ENCODE measurements at places on chromosomes 4 and X.
A peak's percentile ranks its signal among the peaks of the same experiment; 100 is the strongest.

DNA sequence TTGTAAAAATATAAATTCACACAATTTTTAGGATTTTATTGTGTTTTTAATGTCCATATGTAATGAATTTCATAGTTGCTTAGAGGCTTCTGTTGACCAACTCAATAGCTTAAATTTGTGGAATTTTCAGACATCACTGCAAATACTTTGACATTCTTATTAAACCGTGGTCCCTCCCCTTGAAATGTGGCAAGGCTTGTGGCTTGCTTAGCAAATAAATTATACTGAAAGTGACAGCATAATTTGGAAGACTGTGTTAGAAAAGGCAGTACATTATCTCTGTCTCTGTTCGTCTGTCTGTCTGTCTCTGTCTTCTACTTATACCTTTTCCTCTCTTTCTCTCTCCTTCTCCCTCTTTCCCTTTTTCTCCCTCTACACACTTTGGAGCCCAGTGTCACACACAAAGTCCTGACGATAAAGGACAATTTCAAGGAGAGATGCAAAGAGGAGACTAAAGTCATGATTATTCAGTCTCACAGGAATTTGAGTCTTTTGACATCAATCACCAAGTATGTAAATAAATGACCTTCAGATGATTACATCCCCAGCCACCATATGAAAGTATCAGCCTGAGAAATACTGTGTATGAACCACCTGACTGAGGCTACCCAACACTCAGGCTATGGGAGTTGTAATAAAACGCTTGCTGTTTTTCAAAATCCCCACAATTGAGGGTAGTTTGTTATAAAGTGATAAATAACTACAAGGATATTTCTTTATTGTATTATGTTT, 21.0 kb upstream of the UGT2B7 start:
- no peak for DNase-seq

DNA sequence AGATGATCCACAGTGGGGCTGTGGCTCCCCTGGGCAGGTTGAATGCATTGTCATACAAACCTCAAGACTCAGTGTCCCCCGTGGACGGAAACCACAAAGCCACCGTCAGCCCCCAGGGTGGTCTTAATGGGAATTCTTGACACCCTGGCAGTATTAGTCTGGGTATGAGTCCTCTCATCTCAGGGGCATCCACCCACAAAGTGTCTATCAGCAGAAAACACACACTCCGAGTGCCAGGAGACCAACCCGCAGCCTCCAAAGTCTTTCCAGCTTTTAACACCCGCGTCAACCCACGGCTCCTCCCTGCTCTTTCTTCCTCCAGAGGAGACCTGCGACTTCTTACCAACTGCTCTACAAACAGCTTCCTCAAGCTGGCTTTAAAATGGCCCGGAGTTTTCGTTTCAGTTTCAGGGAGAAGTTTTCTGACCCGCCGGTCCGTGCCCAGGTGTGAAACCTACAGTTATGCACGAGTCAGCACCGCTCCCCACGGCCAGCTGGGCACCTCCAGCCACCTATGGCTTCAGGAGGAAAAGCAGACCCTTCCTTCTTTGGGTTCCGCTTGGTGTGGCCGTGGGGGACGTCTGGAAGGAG, 14.4 kb upstream of the ASMTL start:
- DNase-seq = peak; percentile 41

DNA sequence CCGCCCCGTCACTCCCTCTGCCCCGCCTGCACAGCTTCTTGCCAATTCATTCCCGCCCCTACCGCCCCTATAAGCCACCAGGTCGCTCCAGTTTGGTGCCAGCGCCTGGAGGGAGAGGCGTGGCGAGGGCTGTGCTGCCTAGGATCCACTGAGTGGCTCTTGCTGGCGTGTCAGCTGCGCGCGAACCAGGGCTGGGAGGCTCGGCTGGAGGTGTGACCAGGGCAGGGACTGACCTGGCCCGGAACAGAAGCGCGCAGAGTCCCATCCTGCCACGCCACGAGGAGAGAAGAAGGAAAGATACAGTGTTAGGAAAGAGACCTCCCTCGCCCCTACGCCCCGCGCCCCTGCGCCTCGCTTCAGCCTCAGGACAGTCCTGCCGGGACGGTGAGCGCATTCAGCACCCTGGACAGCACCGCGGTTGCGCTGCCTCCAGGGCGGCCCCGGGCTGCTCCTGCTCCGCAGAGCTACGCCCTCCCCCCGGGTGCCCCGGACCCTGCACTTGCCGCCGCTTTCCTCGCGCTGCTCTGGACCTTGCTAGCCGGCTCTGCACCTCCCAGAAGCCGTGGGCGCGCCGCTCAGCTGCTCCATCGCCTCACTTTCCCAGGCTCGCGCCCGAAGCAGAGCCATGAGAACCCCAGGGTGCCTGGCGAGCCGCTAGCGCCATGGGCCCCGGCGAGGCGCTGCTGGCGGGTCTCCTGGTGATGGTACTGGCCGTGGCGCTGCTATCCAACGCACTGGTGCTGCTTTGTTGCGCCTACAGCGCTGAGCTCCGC, at the start of gene GPR78:
TSS of gene GPR78 (plus strand) at position 72 of the 773 bp plus-strand sequence. CDS start at position 663, 591 bp downstream.
- DNase-seq = no peak

- DNase-seq = no peak
Measured at GRCh38 chr4:78706302-78706701, 69.8 kb upstream of the BMP2K start.

GRCh38 chr4:76895619-76896018, 2.3 kb downstream of the SOWAHB start:
- no peak for DNase-seq

DNA sequence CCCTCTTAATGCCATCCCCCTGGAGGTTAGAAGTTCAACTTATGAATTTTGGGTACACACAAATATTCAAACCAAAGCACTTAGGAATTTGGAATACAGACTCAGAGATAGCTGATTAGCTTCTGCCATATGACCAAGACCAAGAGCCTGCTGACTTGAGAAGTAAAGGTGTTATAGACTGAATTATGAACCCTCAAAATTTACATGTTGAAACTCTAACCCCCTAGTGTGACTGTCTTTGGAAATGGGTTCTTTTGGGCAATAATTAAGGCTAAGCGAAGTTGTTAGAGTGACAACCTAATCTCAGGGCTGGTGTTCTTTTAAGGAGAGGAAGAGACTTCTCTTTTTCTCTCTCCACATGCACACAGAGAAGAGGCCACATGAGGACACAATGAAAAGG, 151.2 kb downstream of the COX18 start:
- no peak for DNase-seq

GRCh38 chr4:81021981-81022380, 8.5 kb upstream of the BMP3 start:
- no peak for DNase-seq

GRCh38 chrX:29143356-29143755, 556.1 kb downstream of the IL1RAPL1 start:
- DNase-seq = no peak

DNA sequence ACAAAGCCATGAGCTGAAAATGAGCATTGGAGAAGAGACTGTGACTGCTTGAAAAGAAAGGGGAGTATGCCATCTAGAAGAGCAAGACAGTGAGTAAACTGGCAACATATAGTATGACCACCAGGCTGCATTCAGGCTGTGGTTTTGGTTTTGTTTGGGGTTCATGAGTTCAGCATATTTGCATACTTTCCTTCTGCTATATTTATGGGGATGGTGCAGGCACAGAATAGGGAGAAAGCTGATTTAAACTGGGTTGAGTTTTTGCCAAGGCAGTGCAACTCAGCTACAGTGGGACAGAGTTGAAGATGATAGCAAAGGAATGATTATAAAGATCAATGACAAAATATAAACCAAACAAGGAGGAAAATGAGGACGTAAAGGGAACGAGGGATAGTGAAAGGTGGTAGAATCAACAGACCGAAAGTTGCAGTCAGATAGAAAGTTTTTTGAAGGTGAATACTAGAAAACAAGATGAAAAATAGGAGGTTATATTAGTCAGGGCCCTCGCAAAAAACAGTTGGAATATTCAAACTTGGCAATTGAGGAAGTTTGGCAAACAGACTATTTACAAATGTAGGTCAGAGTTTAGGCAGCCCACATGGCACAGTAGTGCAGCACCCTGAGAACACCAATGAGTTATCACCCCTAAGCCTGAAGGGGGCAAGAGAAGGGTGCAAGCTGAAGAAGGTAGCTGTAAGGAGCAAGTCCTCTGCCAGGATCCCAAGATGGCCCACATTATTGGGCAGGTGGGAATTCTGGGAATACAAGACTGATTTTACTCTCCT, 114.8 kb upstream of the MAP9 start:
- DNase-seq = no peak

DNA sequence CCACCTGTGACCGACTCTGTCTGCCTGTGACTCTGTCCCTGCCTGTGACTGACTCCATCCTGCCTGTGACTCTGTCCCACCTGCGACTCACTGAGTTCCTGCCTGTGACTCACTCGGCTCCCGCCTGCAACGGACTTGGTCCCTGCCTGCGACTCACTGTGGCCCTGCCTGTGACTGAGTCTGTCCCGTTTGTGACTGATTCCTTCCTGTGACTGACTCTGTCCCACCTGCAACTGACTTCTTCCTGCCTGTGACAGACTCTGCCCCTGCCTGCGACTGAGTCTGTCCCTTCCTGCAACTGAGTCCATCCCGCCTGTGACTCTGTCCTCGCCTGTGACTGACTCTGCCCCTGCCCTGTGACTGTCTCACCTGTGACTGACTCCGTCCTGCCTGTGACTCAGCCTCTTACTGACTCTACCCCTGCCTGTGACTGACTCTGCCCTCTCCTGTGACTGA, 9.6 kb upstream of the UVSSA start:
- peak; percentile 41 for DNase-seq

- no peak for DNase-seq
Measured at GRCh38 chr4:31917334-31917733, 1197.2 kb downstream of the PCDH7 start.

- DNase-seq = no peak
Measured at GRCh38 chr4:24373704-24374103, 210.7 kb downstream of the DHX15 start.

GRCh38 chr4:38677441-38677840, 13.4 kb downstream of the KLF3 start:
- DNase-seq = no peak

- DNase-seq = no peak
Measured at GRCh38 chrX:101078716-101079598, at the start of gene TMEM35A. TMEM35A (plus strand) TSS chrX:101078879; CDS start chrX:101079003, 124 bp downstream.

GRCh38 chr4:100113096-100113495, 77.2 kb downstream of the DDIT4L start:
- DNase-seq = no peak

GRCh38 chrX:43882294-43882681, at the start of gene MAOB:
MAOB (minus strand) TSS chrX:43882450; CDS start chrX:43882299, 151 bp downstream.
- peak; percentile 80 for DNase-seq

DNA sequence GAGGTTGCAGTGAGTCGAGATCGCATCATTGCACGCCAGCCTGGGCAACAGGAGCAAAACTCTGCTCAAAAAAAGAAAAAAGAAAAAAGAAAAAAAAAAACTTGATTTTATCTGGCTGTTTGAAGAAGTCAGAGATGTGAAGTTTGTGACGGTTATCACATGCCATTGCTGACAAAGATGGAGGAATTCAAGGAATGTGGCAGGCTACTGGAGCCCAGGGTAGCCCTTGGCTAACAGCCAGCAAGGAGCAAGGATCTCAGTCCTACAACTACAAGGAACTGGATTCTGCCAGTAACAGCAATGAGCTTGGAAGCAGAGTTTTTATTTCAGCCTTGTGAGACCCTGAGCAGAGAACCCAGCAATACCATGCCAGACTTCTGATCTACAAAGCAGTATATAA, 24.3 kb upstream of the TET2 start:
- DNase-seq = no peak

GRCh38 chrX:139691493-139691842, 16.5 kb downstream of the MCF2 start:
- DNase-seq = no peak

DNA sequence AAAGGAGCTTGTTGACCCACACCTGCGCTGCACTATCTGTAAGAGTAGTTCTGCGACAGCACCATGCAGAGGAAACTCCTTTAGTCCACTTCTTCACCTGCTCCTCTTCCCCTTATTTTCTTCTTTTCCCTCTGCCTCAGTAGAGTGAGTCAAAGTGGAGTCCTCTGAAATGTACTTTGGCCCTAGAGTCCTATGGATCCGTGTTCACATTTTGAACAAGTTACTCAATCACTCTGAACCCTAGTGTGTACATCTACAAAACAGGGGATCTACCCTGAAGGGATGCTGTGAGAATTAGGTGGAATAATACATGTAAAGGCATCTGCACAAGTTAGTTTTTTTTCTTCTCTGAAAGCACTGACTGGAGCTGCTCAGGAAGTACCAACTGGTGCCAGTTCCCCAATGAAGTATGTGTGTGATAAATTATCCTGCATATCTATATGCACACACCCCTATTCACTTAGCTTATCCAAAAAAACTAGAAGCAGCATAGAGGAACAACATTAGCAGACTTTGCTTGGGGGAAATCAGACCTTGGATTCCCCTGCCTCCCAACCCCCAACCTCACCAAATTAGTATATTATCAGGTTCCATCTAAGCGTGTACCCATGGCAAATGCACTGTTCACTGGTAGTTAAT, 118.5 kb upstream of the FAM9C start:
- DNase-seq = no peak

GRCh38 chrX:13257223-13258051, 62.4 kb downstream of the ATXN3L start:
- no peak for DNase-seq

DNA sequence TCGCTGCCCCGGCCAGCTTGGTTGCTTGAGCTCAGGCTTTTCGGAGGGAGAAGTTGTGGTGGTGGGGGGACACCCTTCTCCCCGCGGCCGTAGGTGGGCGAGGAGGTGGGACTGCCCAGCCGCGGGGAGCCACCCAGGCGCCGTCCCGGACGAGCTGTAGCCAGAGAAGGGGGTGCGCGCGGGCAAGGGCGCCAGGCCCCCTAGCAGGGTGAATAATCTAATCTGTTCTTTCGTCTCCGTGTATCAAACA, 3.1 kb downstream of the MID1IP1 start:
- DNase-seq = no peak

- DNase-seq = no peak
Measured at GRCh38 chr4:108029016-108029720, 39.5 kb downstream of the HADH start.

- no peak for DNase-seq
Measured at GRCh38 chr4:73693811-73694210, 46.6 kb upstream of the CXCL8 start.

DNA sequence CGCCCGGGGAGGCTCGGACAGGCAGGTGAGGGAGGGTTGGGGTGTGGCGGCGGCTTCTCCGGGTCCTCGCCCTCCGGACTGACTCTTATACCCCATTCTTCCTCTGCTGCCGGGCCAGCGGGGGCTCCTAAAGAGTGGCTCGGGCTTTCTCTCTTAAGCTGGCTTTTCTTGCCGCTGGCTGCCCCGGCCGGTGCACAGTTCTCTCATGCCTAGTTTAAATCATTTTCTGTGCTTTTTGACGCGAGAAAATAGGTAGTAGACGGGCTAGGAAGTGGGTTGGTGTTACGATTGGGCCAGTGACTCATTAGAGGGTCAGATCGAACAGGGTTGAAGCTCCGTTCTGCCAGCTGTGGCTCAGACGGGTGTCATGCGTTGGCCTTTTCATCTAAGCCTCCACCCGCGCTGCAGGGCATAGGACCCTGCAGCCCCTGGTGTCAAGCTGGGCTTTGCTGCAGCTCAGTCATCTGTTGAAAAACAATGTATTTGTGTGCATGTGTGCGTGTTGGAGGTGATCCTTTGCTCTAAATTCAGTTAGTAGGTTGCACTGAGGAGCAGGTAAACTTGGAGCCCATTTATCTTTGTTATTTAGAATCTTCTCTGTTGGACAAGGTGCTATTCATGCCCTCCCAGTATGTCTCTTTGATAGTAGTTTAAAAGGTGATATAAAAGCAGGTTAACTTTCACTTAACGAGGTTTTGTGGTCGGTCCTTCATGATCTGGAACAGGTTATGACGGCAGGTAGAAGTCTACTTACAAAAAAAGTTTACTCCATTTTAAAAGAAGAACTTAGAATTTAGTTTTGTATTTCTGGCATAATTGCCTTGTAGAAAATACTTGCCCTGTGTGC, 802 bp downstream of the BMP2K start:
- DNase-seq = peak; percentile 63
